Right ventricle myocardium inferior (tissue), 1 donor: ENCODE measurements at places on chromosomes 4 and X. TPM values are rescaled to one million over a fixed set of nuclear protein-coding genes. Genes with fewer than 3 reads are reported as not detected.

DNA sequence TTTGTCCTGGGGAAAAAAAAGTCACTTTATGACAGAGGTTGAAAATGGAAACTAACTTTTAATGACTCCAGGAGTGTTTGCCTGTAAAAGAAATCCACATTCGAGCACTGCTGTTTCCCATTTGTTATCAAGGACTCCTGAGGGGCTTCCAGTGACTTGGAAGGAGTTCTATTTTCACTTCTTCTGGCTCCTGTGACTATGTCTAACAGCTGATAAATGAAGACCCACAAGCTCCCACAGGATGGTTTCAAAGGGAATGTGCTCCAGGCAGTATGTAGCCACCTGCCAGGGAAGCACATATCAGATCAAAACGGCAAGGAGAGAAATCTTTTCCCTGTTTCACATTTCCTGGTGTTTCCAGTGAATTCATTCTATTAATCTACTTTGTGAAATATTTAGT lies 159.8 kb upstream of the FAM241A start:
- no peak for DNase-seq

GRCh38 chr4:31983246-31983645 lies 1263.1 kb downstream of the PCDH7 start:
- no peak for DNase-seq

GRCh38 chr4:187541666-187542065 lies 453.9 kb upstream of the ZFP42 start:
- no peak for DNase-seq

GRCh38 chrX:2967998-2968909 lies 38.1 kb upstream of the ARSH start:
- DNase-seq, result no peak

DNA sequence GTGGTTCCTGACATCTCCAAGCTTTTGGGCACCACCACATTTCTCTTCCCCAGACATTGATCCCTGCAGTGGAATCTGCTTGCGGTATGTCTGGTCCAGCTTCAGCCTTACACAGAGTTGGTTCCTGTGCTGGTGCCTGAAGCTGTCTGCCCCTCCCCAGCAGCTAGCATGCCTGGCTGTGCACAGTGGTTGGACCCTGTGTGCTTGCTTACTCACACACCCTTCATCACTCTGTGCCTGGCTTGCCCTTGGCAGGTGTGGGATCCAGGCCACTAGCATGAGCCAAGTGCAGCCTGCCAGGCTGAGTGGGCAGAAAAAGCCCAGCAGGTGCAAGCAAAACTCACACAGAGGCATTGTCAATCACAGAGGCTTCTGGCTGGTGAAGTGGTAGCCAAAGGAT lies 473.8 kb downstream of the ACTRT1 start:
- DNase-seq, result peak; percentile 52

- no peak for DNase-seq
Measured at GRCh38 chr4:184368290-184368689, 106.1 kb downstream of the IRF2 start.

GRCh38 chr4:110041735-110042134 lies 129.1 kb downstream of the EGF start:
- DNase-seq, result no peak

- no peak for DNase-seq
Measured at GRCh38 chrX:43479850-43480249, 176.2 kb upstream of the MAOA start.

DNA sequence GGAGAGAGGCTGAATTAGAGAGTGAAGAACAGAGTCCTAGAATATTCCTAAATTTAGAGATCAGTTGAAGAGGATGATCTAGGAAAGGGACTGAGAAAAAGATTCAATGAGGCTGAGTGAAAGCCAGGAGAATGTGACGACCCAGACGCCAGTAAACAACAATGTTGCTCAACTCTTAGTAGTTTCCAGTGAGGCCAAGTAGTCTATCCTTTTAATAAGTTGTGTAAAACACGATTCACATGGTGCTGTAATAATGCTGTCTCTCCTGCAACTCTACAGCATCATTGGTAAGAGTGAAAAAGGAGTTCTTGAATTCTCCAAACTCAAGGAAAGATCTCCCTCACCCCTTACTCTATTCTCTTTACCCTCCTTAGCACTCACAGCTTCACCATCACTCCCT lies 140.3 kb downstream of the CFAP299 start:
- DNase-seq, result no peak

DNA sequence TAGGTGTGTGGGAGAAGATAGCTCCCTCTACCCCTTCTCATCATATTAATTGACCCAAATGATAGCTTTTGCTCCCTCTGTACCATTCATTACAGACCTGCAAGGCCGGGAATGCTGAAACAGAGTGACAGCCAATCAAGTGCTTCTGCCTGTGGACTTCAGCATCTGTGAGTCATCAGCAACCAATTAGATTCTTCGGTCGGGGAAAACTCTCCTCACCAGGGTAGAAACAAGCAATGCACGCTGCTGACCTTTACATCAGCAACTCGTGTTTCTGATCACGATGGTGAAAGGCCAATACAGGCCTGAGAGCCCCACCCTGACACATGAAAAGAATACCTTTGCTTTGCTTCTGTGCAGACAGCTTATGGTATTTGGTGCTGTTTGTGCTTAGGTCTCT lies 347.2 kb upstream of the DDX53 start:
- no peak for DNase-seq

- no peak for DNase-seq
Measured at GRCh38 chrX:45571453-45571852, 370.8 kb upstream of the DIPK2B start.

DNA sequence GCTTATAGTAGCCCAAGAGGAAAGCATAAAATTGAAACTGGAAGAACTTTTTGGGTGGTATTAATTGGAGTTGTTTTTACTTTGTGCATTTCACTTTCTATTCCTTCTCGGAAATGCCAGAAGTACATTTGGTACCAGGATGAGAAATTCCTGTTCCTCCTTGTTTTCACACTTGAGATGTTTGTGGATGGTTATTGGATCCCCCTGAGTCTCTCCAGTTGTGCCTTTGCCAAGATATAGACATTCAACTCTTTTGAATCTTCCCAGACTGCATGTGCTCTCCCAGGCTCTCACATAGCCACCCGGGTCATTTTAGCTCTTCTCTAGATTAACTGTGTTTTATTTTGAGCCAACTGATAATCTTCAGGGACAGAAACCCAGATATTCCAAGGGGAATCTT lies 120.5 kb downstream of the AFF1 start:
- DNase-seq, result no peak

- DNase-seq, result no peak
Measured at GRCh38 chr4:190019023-190019858, 7.8 kb downstream of the FRG2 start.

DNA sequence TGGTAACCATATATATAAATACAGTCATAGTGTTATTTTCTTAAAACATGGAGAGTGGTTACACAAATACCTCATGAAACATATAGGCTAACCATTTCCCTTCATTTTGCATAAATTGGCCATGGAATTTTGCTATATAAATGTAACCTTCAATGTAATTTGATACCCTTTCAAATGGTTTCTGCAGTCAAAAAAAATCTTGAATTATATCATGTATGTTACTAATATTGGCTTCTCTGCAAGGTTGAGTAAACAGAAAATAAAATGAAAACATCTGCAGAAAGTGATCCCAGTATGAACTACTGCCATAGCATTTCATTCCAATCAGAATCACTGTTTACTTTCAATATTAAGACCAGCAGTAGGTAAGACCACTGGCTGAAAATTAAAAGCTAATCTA lies 1165.9 kb upstream of the TENM3 start:
- no peak for DNase-seq

GRCh38 chrX:138777230-138777629 lies 65.7 kb upstream of the FGF13 start:
- no peak for DNase-seq

GRCh38 chr4:119794113-119794512 lies 165.5 kb upstream of the PDE5A start:
- no peak for DNase-seq

DNA sequence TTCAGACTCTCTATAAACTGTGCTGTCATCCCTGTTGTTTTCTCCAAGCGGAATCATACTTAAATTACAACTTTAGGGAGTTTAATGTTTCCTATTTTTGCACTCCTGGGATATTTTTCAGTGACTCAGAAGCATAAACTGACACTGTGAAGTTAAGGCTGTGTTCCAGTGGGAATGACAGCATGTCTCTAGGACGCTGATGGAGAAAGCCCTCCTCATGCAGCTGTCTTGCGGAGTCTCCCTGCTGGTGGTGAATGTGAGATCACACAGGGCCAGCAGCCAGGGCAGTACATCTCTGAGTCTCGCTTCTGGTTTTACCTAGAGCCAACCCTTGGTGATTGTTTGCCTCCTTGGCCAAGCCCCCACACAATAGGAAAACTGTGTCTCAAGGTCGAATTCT lies 53.3 kb downstream of the NFKB1 start:
- DNase-seq, result peak; percentile 72

- DNase-seq, result no peak
Measured at GRCh38 chrX:4741024-4741423, 1027.6 kb upstream of the PRKX start.

DNA sequence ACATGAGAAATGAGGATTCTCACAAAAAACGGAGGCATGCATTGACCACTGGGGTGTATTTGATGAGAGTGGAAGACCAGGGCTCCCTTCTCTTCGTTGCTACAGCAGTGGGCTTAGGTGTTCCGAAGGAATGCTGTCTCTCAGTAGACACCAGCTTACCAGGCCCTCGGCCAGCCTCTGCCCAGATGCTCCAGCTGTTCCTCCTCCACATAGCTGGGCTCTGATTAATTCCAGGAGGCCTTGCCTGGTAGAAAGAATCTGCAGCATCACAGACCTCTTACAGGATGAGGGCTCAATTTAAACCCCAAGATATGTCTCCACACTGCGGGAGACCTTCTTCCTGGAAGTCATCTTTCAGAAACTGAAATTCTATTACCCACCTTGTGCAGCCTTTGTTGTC lies 346.6 kb upstream of the TENM3 start:
- DNase-seq, result no peak

The DCAF4L1 gene
- total RNA-seq, result 0.24 TPM

The CLIC2 gene
- 17.0 TPM for total RNA-seq

The HPSE gene
- 1.8 TPM for total RNA-seq

The TKTL2 gene
- not detected for total RNA-seq

The SSX2B gene
- total RNA-seq, result not detected

The ERCC6L gene
- total RNA-seq, result 0.14 TPM

The RASGEF1B gene
- total RNA-seq, result 3.6 TPM

The MMAA gene
- total RNA-seq, result 8.5 TPM

The CC2D2A gene
- 8.6 TPM for total RNA-seq

The DRD5 gene
- total RNA-seq, result not detected

The IBSP gene
- not detected for total RNA-seq

The MAGEA2 gene
- not detected for total RNA-seq

The TBX22 gene
- total RNA-seq, result 0.38 TPM
